CD4-positive, alpha-beta T cell (primary cell): ENCODE measurements at places on chromosomes 13 and 19.

DNA sequence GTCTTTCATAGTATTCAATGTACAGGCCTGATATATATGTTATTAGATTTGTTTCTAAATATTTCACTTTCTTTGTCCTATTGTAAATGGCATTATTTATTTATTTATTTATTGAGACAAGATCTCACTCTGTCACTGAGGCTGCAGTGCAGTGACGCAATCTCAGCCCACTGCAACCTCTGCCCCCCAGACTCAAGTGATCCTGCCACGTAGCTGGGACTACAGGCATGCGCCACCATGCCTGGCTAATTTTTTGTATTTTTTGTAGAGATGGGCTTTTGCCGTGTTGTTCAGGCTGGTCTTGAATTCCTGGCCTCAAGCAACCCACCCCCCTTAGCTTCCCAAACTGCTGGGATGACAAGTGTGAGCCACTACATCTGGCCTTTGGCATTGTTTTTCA lies 5.4 kb upstream of the GAS6 start:
- DNase-seq: no peak

DNA sequence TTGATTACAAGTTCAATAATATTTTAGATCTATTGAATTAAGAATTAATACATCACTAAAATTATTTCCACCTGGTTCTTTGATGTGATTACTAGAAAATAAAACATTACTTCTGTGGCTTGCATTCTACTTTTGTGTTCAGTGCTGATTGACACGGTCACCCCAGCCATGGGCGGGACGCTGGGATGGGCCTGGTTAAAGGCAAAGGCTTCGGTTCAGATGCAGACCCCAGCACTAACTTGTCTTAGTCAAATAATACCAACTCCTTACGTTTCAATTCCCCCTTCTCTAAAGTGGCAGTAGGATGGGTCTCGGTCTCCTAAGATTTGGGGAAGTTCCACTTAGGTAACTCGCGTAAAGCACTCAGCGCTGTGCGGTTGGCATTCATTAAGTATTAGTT lies 144.9 kb downstream of the URI1 start:
- no peak for DNase-seq

GRCh38 chr19:10113964-10114650 lies 2.6 kb downstream of the P2RY11 start:
- no peak for DNase-seq

GRCh38 chr13:91459485-91459884 lies 61.1 kb downstream of the GPC5 start:
- DNase-seq: no peak

DNA sequence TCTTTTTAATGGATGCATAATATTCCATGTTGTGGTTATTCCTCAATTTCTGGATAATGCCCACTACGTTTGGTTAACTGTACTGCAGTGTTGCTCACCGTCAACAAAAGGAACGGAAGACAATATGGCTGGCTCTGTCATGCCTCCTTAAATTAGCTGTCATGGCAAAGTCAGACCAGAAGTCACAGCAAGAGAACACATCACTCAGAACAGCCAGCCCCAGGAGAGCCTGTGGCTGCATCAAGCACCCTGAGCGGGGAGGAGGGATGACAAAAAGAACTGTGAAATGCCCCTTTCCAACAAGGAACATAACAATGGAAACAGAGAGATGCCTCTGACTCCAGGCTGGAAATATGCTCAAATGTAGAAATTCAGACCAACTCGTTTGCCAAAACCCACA lies 366.0 kb upstream of the ZNF507 start:
- DNase-seq: no peak

GRCh38 chr19:46372901-46373490 lies 26.1 kb downstream of the PPP5C start:
- DNase-seq: no peak

GRCh38 chr19:47172666-47173455 lies 42.2 kb downstream of the SAE1 start:
- no peak for DNase-seq
